ENCODE measurements at places on chromosomes 12 and 14.

DNA sequence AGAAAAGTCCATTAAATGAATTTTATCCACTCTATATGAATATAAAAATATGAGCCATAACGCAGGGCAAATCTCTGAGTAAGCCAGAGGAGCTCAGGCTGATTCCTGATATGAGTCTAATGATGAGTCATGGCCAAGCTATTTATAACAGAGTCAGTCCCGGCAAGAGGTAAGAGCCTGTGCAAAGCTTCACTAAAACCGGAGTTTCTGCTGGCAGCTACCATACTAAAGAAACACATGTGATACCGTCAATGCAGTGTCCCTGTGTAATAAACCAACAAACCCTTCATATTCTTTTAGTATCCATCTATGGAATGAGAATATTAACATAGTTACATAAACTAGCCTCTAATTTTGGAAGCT is 319.4 kb downstream of the KCNC2 start:
- peak; percentile 99 for ATAC-seq

DNA sequence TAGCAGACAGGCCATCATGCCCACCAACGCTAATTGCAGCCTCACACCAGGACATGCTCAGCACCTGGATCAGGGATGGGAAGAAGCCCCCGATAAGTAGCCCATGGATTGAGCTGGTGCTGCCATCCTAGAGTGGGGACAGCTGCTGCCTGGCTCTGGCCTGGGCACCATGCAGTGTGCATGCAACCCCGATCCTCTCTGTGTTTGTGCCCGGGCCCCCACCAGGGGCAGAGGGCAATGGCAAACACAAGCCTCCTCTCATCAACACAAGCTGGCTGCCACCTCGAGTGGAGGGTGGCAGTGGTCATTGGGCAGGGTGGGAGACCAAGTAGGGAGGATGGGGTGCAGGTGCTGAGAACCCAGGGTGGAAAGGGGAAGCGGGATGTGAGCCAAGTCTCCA is 23.3 kb upstream of the SOCS2 start:
- ATAC-seq = no peak

GRCh38 chr14:50953502-50953901 is 9.2 kb upstream of the PYGL start:
- no peak for ATAC-seq

- ATAC-seq = no peak
Measured at GRCh38 chr12:107457362-107457935, 228.2 kb upstream of the PWP1 start.

DNA sequence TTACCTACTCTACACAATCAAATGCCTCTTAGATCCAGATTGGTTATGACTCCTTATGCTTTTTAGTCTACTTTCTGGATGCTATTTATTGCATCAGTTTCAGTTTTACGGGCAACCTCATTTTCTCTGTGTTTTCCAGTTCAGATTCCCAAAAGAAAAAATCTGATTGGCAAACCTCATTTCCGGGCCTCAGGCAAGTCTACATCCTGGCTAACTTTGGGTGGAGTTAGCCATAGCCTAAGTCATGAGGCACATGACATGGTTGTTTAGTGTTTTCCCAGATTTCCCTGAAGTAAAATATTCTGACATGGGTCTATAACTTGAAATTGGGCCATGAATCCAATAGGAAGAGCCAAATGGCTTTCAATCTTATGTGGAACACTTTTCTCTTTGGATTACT is 339.7 kb downstream of the NUAK1 start:
- ATAC-seq = no peak

GRCh38 chr12:41055875-41056577 is 132.1 kb upstream of the PDZRN4 start:
- no peak for ATAC-seq

GRCh38 chr14:68444449-68445168 is 348.3 kb downstream of the ZFP36L1 start:
- ATAC-seq = no peak

DNA sequence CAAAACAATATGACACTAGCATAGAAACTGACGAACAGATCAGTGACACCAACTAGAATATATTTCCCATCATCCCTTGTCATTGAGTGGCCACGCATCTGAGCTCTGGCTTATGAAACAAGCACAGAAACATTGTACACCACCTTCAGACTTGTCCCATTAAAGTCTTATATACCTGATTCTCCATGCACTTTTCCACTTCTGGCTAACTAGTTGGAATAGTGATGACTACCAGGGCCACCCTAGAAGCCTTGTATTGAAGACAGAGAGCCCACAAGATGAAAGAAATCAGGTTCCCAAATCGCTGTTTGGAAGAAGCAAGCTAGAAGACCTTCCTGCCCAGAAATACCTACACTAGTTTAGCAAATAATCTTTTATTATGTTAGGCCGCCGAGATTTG is 99.7 kb upstream of the PPM1H start:
- no peak for ATAC-seq

GRCh38 chr12:57234571-57235016 is 5.1 kb downstream of the SHMT2 start:
- ATAC-seq = no peak

GRCh38 chr12:63893170-63893569 is 48.7 kb downstream of the SRGAP1 start:
- no peak for ATAC-seq

DNA sequence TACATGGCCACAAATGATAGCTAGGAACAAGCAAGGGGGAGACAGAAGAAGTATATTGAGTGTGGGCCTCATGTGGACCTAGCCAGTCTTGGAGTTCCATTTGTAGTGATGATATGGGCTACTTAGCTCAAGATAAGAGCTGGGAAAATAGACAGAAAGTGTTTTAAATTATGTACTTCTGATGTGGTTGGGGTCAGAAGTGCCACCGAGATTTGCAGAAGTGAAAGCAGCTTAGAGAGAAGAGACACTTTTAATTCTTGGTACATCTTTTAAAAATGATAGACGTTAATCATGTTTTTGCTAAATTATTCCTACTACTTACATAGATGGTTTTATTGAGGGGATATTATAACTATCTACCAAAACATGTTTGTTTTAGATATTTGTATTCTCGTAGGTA is 198.3 kb upstream of the PDZRN4 start:
- no peak for ATAC-seq

GRCh38 chr12:113208041-113208934 is 13.0 kb upstream of the TPCN1 start:
- peak; percentile 63 for ATAC-seq

DNA sequence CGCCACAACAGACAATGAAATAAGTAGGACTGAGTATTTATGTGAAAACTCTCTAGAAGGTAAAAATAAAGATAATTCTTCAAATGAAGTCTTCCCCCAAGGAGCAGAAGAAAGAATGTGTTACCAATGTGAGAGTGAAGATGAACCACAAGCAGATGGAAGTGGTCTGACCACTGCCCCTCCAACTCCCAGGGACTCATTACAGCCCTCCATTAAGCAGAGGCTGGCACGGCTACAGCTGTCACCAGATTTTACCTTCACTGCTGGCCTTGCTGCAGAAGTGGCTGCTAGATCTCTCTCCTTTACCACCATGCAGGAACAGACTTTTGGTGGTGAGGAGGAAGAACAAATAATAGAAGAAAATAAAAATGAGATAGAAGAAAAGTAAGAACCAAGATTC is 82.7 kb downstream of the VEZT start:
- no peak for ATAC-seq

DNA sequence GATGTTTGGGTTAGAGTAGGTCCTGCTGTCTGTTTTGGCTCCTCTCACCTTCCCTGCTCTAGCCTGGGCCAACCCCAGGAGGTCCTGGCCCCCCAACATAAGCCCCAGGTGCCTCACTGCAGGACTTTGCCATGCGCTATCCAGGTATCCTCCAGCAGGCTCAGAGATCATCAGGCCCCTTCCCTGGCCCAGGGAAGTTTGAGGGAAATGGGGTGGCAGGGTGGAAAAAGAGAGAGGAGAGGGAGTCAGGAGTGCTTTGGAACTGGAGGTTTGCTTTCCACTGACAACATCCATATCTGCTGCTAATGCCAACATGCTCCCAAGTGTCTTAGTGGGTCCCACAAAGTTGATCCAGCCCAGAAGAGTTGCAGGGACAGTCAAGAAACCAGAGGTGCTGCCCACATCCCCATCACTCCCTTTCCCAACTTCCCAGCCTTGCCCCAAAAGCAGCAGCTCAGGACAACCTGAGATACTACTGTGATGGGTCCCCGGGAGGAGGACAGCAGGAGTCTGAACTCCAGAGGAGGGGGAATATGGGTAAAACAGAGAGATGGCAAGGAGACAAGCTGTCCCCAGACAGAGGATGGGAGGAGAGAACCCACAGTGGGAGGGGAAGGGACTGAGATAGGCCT is 677 bp downstream of the TNS2 start:
- ATAC-seq = no peak

DNA sequence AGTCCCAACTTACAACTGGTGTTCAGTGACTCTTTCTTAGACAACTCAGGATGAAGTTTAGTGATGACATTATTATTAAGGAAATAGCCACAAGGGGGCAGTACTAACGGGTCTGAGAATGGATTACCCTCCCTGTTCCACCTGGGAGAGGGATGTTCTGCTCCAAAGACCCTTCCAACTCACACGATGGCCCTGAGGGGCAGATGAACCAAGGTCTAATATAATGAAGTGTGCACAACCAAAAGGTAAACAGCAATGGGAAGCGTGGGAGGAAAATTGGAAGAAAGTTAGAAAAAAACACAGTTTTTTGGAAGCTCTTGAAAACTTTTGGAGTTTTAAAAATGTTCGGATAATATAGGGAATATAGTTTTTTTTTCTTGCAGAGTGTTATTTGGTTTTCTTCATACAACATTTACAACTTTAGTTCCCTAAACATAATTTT is 24.0 kb downstream of the FGF6 start:
- ATAC-seq = peak; percentile 52

DNA sequence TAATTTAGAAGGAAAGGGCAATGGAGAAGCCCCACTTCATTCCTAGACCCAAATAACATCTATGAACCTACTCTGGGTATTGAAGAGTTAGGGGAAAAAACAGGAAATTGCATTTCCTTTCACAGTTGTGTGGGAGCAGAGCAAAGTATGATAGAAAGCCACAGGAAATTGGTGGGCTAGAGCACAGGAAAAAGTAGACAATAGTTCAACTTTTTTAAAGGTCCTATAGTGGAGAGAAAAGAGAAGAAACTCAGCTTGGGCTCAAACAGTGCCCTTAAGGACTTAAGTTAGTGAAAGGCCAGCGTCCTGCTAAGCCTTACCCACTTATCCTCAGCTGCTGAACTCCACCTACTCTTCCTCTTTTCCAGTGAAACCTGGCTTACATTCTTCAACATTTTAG is 258.1 kb downstream of the DPY19L2 start:
- no peak for ATAC-seq

- no peak for ATAC-seq
Measured at GRCh38 chr14:35287431-35288013, 4.7 kb upstream of the PSMA6 start.

- ATAC-seq = no peak
Measured at GRCh38 chr14:55707365-55707804, 127.4 kb downstream of the KTN1 start.

DNA sequence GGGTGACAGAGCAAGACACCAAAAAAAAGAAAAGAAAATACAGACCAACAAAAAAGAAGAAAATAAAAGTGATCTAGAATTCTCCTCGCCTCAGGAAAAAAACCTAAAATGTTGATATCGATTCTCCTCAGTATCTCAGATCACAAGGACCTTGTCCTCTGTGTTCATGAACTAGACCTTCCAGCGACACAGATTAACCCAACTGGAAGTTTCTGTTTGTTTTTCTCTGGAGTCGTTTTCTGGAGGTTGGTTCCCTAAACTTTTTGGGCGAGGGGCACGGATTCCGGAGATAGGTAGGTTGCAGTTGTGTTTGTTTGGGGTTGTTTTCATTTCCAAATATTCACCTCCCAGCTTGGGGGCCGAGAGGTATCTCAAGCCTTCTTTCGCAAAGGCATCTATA is 559 bp upstream of the RFC5 start:
- no peak for ATAC-seq

All from esophagus mucosa (tissue), 1 donor.